ENCODE measurements at places on chromosomes 16 and 17.
A peak's percentile ranks its signal among the peaks of the same experiment; 100 is the strongest.

DNA sequence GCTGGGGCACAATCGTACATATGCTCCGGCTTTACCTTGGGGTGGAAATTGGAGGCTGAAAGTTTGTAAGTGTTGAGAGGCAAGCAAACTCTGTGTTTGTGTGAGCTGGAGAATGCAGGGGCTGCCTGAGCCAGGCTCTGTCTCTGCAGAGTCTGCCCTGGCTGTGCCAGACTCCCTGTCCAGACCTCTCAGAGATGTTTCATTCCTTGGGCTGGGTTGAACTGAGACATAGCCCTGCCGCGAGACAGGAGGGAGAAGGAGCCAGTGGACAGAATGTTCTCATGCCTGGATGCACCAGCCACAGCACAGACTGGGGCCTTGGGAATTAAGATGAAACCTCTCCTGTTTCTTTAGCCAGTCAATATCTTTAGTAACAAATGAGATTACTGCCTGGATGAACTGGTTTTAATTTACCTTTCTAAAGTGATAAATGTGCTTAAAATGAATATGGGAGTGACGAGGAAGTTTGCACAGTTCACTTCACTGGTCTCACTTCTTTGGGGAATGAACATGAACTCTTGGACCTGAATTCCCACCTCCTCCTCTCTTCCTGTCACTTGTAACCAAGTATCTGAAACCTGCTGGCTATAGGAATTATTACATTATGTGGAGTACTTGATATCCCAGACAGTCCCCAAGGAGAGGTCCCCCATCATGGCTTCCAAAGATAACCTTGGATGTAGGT is 40.1 kb downstream of the YPEL2 start:
- no peak overlapping the region for H3K4me3 ChIP-seq
- DNase-seq, result no peak
- H3K27ac ChIP-seq, result no peak overlapping the region
- no peaks in the 10 kb centered on the region for H3K27me3 ChIP-seq
- H3K4me1 ChIP-seq, result peaks cover 26% of the 10 kb centered on the region

DNA sequence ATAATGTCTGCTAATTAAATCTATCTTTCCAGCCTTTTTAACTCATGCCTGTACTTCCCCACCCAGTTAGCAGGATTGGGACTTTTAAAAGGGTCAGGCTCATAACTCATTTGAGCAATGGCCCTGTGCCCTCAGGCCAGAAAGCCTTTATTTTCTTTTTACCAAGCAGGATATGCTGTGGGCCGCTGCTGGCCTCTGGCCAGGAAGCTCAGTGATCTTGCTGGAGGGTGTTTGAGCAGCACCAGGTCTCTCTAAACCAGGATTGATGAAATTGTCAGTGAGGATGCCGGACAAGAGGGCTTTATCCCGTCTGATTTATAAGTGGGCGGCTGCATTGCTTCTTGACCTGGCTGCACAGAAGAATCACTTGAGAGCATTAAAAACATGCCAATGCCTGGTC is 187.8 kb downstream of the RAB11FIP4 start:
- H3K36me3 ChIP-seq, result no peaks in the 10 kb centered on the region
- no peaks in the 10 kb centered on the region for H3K27me3 ChIP-seq
- H3K27ac ChIP-seq, result no peak overlapping the region
- no peak for DNase-seq

GRCh38 chr17:76466775-76467130 is 650 bp upstream of the AANAT start:
- H3K27ac ChIP-seq, result no peak overlapping the region
- DNase-seq, result no peak
- H3K4me1 ChIP-seq, result no peaks in the 10 kb centered on the region
- no peak overlapping the region for H3K4me3 ChIP-seq

DNA sequence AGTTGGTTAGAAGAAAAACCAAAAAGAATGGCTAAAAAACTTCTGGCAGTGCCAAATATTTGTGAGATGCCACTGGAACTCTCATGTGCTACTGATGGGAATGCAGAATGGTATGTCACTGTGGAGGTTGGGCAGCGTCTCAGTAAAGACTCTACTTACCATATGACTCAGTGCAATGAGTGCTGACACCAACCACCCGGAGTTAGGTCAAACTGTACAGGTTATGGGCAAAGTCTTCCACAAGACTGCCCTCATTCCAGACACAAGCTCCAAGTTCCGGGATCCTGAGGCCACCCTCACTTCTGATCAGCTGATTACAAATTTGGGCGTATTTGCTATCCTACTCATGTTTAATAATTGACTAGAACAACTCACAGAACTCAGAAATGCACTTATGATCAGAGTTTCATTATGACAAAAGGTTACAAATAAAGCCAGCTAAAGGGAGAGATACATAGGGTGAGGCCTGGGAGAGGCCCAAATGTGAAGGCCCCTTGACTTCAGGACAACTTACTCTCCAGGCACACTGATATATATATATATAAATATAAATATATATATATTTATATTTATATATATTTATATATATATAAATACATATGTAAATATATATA is 114.9 kb downstream of the TRIM37 start:
- no peaks in the 10 kb centered on the region for H3K4me1 ChIP-seq
- peak; percentile 50 for DNase-seq
- H3K27ac ChIP-seq, result no peak overlapping the region
- no peaks in the 10 kb centered on the region for H3K27me3 ChIP-seq
- H3K36me3 ChIP-seq, result no peaks in the 10 kb centered on the region
- H3K4me3 ChIP-seq, result no peak overlapping the region

GRCh38 chr16:57216968-57217367 is 28.1 kb upstream of the ARL2BP start:
- no peaks in the 10 kb centered on the region for H3K27me3 ChIP-seq
- H3K36me3 ChIP-seq, result peaks cover 8% of the 10 kb centered on the region
- no peaks in the 10 kb centered on the region for H3K4me1 ChIP-seq
- no peak overlapping the region for H3K27ac ChIP-seq
- no peak overlapping the region for H3K4me3 ChIP-seq

- H3K36me3 ChIP-seq, result no peaks in the 10 kb centered on the region
- DNase-seq, result peak; percentile 94
- no peaks in the 10 kb centered on the region for H3K27me3 ChIP-seq
- H3K4me3 ChIP-seq, result no peak overlapping the region
Observed at GRCh38 chr17:74296548-74296936, 22.5 kb downstream of the DNAI2 start.

DNA sequence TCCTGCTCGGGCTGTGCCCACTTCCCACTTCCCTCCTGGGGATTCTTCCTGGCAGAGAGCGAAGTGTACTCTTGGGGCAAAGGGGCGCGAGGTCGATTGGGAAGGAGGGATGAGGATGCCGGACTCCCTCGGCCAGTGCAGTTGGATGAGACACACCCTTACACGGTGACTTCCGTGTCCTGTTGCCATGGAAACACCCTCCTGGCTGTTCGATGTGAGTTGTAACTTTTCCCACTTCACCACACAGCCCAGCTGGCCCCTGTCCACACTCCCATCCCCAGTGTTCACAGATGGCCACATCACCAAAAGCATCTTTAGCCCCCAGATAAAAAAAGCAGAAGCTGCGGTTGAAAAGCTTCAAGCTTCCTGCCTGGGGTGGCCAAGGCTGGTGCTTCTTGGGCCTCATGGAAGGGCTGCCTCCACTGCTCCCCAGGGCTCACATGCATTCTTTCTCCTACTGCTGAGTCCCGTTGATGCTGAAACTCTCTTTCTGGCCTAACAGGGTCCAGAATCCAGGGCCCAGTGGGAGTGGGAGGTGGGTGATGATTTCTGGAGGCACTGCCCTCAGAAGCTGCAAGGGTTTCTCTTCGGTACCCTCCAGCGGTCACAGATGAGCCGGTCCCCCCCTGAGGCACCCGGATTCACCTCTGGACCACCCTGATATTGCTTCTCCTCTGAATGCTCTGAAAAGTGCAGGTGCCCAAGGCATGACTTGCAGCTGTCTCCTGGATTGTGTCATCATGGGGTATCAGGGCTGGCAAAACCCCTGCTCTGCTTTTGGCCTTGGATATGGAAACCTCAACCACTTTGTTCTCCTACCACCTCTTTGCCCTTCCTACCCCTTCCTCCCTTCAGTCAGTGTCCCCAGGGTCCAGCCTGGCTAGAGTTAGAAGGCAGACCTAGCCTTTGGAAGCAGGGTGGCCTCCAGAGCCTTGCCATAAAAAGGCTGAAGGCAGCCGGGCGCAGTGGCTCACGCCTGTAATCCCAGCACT is 2.2 kb upstream of the TRAF4 start:
- peaks cover 8% of the 10 kb centered on the region for H3K4me1 ChIP-seq
- no peak for DNase-seq
- peaks cover 4% of the 10 kb centered on the region for H3K36me3 ChIP-seq
- H3K27me3 ChIP-seq, result no peaks in the 10 kb centered on the region
- H3K27ac ChIP-seq, result no peak overlapping the region
- H3K4me3 ChIP-seq, result no peak overlapping the region

GRCh38 chr17:45296833-45297124 is 20.0 kb downstream of the MAP3K14 start:
- H3K4me3 ChIP-seq, result no peak overlapping the region
- H3K36me3 ChIP-seq, result no peaks in the 10 kb centered on the region
- no peaks in the 10 kb centered on the region for H3K4me1 ChIP-seq
- H3K27me3 ChIP-seq, result no peaks in the 10 kb centered on the region
- no peak for DNase-seq

- no peaks in the 10 kb centered on the region for H3K27me3 ChIP-seq
- H3K36me3 ChIP-seq, result no peaks in the 10 kb centered on the region
- no peak for DNase-seq
- H3K4me1 ChIP-seq, result no peaks in the 10 kb centered on the region
- no peak overlapping the region for H3K27ac ChIP-seq
Observed at GRCh38 chr17:34847938-34848337, 113.3 kb downstream of the CCT6B start.

DNA sequence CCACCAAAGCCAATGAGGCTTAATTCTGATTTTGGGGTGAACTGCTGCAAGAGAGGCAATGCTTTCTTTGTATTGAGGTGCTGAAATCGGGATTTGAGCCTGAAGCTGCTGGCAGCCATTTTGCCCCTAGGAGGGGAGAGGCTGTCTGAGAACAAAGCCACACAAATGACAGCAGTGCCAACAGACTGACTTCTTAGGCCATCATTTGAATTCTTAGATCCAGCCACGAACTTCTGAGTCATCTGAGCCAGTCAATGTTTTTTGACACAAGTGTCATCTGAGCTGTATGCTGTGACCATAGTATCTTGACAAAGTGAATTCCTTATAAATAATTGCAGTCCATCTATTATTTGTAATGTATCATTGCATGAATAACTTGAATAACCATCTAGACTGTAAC is 29.0 kb downstream of the HYDIN start:
- no peak overlapping the region for H3K27ac ChIP-seq
- no peaks in the 10 kb centered on the region for H3K36me3 ChIP-seq
- H3K27me3 ChIP-seq, result no peaks in the 10 kb centered on the region

DNA sequence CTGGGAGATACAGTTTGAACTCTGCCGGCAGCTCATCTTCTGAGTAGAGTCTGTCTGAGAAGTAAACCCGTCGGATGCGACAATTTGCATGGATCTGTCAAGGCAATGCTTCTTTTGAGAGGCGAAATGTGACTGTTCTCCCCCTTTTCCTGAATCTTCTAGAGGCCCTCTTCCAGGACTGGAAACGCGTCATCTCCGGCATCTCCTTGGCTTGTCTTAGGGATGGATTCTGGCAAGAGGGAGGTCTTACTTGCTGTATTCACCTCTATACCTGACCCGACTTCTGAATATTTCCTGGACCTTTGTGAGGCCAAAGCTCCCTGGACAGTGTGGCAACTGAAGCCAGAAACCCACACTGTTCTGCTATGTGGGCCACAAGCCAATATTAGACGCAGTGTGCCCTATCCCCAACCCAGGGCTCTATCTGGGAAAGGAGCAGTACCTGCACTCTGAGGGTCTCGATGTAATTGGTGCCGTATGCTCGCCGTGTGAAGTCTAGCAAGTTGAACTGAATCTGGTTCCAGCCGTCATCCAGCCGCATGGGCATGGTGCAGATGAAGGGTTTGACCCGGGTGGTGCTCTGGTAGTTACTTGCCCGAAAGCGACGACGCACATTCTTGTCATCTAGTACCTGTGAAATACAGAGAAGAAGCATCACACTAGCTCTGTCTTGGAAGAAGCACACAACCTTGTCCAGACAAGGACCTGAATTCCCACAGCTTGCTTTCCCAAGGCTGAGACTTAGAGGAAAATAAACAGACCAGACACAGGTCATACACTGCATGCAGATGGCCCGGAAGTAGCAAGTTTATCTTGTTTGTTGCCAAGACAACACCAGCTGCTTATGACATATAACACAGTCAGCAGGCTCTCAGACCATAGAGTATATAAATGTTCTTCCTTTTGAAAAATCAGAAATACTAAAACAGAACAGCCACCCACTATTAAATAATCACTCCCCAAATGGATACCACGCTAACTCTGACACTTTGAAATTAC is 14.1 kb downstream of the CFAP20 start:
- DNase-seq, result no peak
- no peak overlapping the region for H3K27ac ChIP-seq

GRCh38 chr17:77882481-77883212 is 75.9 kb upstream of the TNRC6C start:
- H3K36me3 ChIP-seq, result no peaks in the 10 kb centered on the region
- no peak for DNase-seq
- H3K4me3 ChIP-seq, result no peak overlapping the region
- H3K27me3 ChIP-seq, result peaks cover 2% of the 10 kb centered on the region
- no peak overlapping the region for H3K27ac ChIP-seq

GRCh38 chr17:55040611-55041010 is 72.0 kb downstream of the STXBP4 start:
- H3K4me1 ChIP-seq, result no peaks in the 10 kb centered on the region
- H3K36me3 ChIP-seq, result no peaks in the 10 kb centered on the region
- no peak overlapping the region for H3K4me3 ChIP-seq

DNA sequence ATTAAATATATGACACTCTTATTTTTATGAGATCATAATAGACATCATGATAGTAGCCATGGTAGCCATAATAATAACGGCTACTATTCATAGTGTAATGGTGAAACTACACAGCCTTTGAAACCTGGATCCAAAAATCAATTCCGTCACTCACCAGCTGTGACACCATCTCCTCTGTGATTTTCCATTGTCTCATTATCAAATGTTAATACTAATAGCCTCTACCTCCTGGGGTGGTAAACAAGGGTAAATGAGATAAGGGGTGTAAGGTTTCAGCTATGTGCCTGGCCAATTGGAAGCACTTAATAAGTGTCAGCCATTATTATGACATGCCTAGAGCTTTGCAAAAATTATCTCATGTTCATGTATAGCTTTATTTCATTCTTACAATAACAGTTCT is 88.6 kb downstream of the CACNG3 start:
- DNase-seq, result peak; percentile 84
- no peaks in the 10 kb centered on the region for H3K36me3 ChIP-seq
- H3K27me3 ChIP-seq, result no peaks in the 10 kb centered on the region
- H3K4me3 ChIP-seq, result no peak overlapping the region

- H3K27ac ChIP-seq, result no peak overlapping the region
- no peak overlapping the region for H3K4me3 ChIP-seq
- no peaks in the 10 kb centered on the region for H3K36me3 ChIP-seq
- H3K27me3 ChIP-seq, result no peaks in the 10 kb centered on the region
- H3K4me1 ChIP-seq, result no peaks in the 10 kb centered on the region
Observed at GRCh38 chr17:12357600-12357999, 308.1 kb upstream of the MYOCD start.

GRCh38 chr17:39360537-39360936 is 40.9 kb downstream of the FBXL20 start:
- no peaks in the 10 kb centered on the region for H3K4me1 ChIP-seq
- no peaks in the 10 kb centered on the region for H3K36me3 ChIP-seq
- H3K4me3 ChIP-seq, result no peak overlapping the region

GRCh38 chr16:28285649-28286048 is 6.7 kb upstream of the SBK1 start:
- H3K27me3 ChIP-seq, result no peaks in the 10 kb centered on the region
- no peaks in the 10 kb centered on the region for H3K4me1 ChIP-seq
- H3K36me3 ChIP-seq, result no peaks in the 10 kb centered on the region
- no peak overlapping the region for H3K27ac ChIP-seq
- no peak for DNase-seq
